ENCODE measurements at places on chromosomes 1 and 21.

DNA sequence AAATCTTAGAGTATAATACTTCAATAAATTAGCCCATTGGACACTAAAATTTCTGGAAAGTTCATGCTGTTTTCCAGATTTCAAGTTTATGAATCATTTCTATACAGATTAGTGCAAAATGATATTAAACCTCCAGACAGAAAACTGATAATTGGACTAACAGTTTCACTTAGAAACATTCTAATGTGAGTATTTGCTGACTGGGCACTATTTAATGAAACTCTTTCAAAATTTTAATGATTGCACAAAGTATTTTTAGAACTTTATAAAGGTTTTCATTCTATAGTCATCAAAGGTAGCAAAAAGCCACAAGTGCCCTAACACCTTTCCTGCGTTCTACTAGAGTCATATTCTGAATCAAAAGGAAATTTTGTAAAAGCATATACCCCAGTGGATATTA is 81.0 kb downstream of the TTLL7 start:
- DNase-seq = no peak

- DNase-seq = no peak
Observed at GRCh38 chr1:169289016-169289415, 78.6 kb downstream of the NME7 start.

- no peak for DNase-seq
Observed at GRCh38 chr1:17700945-17701810, 54.0 kb upstream of the ACTL8 start.

GRCh38 chr1:228414511-228415211 is 2.0 kb downstream of the TRIM17 start:
- DNase-seq = peak; percentile 61

DNA sequence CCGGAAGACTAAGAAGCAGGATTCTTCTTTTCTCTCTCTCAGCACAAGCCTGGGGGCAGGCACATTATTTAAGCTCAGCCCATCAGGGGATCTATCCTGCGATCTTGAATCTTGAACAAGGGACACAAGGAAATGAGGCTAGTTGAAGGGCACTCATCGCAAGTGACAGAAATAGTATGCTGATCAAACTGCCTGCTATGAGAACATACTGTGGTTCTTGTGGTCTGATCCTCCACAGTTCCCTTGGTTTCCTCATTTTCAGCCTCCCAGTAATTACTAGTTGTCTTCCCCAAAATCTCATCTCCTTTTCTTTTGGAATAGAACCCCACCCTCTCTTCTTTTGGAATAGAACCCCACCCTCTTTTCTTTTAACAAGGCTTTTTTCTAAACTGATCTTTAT is 6.5 kb downstream of the ANKRD45 start:
- DNase-seq = no peak

GRCh38 chr1:229879746-229880145 is 187.3 kb upstream of the GALNT2 start:
- no peak for DNase-seq

DNA sequence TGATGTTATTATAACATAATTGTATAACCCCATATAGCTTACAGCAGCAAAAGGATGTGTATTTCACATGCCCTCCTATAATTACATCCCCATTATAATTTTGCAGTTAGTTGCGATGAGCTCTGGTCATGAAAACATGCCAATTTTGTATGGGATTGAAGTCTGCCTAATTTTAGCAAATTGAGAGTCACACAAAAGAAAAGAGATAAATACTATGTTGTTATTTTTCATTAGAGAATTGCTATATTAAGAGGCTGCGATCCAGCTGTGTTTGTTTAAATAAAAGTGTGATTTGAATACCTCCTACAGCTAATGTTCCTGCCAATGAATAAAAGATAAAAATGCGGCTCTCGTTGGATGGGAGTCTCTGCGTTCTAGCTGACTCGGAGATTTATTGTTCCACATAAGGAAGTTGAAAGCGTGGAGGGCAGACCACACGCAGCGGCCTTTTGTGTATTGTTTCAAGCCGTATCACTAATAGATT is 461.0 kb upstream of the NFIA start:
- no peak for DNase-seq

DNA sequence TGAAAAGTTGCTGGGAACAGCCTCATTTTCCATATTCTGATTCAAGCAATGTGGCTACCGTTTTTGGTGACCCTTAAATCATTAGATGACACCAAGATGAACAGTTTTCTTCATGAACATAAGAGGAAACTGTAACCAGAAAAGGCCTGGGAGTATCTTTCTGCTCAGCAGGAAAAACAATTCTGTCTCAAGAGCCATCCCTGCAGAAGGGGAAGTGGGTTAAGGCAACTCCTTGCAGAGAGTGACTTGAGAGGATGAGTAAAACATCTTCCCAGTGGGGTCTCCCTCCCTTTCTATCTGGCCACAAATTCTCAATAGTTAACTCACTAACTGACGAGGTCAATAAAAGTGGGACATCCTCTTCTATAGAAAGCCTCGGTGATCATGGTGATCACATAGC is 187.6 kb upstream of the NRIP1 start:
- no peak for DNase-seq

DNA sequence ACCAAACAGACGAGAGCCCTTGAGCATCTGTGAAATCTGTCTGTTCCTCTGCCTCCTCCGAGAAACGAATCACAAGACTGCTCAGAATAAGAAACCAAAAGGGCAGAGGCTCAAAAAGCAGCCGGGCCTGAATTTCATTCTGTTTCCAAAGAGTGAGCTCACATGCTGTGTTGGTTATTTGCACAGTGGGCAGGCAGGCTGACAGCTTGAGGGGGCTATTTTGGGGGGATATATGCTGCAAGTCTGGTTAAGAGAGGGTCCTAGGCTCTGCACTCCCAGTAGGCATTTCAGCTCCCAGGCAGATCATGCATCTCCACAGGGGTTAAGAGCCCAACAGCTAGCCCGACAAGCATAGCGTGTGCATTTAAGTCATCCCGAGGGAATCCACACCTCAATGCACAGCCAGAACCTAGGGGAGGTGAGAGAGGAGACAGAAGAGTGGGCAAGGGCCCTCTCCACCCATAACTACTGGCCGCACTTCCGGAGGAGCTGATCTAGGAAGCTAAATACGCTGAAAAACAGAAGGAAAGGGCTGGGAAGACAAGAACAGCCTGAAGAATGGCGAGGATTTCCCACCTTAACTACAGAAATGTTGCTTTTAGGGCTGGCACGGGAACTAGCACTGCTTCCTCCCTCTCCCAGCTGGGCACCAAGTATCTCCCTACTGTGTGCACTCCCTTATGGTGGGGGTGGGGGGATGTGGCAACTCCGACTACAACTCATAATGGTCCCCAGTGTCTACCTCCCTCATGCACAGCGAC is 3.7 kb downstream of the PGBD5 start:
- DNase-seq = peak; percentile 58

DNA sequence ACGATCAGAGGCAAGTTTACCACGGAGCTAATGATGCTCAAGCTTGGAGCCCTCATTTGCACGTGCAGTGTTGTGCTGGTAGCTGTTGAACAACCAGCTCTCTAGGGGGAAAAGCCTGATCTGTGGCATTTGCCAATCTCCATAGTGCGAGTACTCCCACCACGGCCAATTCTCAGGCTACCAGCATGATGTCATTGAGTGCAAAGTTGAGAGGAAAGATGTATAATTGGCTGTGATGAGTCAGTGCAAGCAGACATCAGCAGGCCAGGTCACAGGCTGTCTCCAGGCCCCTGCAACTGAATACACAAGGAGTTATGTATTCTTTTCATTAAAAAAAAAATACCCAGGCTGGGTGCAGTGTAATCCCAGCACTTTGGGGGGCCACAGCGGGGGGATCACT is 233.1 kb upstream of the VAMP3 start:
- DNase-seq = peak; percentile 48

GRCh38 chr1:185566995-185567394 is 167.2 kb upstream of the HMCN1 start:
- no peak for DNase-seq
